ENCODE measurements at places on chromosomes 13 and 19.

DNA sequence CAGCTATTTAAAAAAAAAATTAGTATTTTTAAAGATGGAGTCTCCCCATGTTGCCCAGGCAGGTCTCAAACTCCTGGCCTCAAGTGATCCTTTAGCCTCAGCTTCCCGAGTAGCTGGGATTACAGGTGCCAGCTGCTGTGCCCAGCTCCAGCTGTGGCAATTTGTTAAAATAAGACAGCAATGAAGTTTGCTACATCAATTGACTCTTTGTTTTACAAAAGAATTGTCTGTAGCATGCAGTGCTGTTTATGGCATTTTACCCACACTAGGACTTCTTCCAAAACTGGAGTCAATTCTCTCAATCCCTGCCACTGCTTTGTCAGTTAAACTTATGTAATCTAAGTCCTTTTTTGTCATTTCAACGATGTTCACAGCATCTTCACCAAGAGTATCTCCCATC, 49.3 kb downstream of the NDFIP2 start:
- no peak for DNase-seq

- DNase-seq = peak; percentile 83
Observed at GRCh38 chr19:34733266-34733745, 737 bp upstream of the ZNF181 start.

GRCh38 chr13:95485518-95486144, 66.9 kb upstream of the CLDN10 start:
- DNase-seq = no peak

DNA sequence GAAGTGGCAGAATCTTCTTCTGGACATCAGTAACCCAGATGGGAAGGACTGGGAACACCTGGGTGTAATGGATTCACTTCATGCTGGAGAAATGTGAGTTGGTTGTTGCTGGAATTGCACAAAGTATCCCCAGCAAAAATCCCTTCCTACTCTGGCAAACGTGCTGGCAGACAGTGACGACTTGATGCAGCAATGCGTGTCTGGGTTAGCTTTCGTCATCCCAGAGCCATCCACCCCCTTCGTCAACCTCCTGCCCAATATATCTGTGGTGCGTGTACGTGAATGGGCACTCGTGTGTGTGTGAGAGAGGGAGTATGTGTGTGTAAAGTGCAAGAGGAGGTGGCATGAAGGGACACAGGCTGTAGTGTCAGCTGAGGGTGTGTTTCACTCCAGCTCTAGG, 70.9 kb downstream of the TM9SF2 start:
- no peak for DNase-seq

DNA sequence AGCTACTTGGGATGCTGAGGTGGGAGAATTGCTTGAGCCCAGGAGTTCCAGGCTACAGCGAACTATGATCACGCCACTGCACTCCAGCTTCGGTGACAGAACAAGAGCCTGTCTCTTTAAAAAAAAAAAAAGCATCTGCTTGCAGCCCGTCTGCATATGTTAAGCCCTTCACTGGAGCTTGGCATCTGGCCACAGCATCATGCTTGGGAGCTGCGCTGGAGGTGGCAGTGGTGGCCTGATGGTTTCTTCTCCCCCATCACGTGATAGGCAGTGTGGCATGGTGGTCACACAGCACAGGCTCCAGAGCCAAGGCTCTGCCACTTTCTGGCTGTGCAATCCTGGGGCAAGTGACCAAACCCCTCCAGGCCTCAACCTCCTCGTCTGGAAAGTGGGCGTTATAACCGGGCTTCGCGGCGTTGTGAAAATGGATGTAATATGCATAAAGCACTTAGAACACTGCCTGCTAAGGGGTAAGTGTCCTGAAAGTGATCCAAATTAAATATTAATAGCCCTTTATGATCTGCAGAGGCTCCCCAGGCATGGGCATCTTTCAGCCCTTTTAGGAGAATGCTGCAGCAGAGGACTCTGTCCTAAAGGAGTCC, 24.4 kb downstream of the MARK4 start:
- DNase-seq = no peak

GRCh38 chr19:58551577-58552471, 3.1 kb downstream of the CHMP2A start:
- DNase-seq = no peak

DNA sequence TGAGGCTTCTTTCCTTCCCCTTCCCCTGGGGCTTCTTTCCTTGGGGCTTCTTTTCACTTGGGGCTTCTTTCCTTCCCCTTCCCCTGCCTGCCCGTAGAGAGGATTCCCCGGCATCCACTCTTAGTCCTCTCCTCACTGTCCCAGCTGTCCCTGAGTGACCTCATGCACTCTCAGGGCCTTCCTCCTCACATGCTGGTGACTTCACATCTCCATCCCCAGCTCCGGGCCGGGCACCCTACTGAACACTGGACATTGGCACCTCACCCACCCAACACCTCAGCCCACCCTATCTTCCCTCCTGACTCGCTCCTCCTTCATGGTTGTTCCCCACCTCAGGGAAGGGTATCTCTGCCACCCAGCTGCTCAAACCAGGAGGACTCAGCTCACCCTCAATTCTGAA, 130.6 kb downstream of the STARD13 start:
- DNase-seq = no peak

DNA sequence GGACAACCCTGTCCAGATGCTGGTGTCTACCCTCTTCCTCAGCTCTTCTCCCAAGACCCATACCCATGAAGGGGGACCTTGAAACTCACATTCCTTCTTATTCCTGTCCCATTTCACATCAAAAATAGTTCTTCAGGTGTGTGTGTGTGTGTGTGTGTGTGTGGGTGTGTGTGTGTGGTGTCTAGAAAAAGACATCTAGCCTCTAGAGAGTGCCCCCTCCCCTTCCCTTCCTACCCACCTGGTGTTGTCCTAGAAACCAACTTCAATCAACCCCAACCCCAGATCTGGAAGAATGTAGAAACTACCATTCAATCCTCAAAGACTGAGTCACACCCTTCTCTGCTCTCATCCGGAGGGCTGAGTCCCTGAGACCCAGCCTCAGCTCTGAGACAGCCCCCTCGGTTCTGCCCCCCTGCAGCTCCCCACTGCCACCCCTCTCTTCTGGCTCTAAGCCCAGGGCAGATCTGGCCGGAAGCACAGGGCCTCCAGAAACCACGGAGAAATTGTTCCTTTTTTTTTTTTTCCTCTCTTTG, 3.5 kb downstream of the KCNN4 start:
- no peak for DNase-seq

DNA sequence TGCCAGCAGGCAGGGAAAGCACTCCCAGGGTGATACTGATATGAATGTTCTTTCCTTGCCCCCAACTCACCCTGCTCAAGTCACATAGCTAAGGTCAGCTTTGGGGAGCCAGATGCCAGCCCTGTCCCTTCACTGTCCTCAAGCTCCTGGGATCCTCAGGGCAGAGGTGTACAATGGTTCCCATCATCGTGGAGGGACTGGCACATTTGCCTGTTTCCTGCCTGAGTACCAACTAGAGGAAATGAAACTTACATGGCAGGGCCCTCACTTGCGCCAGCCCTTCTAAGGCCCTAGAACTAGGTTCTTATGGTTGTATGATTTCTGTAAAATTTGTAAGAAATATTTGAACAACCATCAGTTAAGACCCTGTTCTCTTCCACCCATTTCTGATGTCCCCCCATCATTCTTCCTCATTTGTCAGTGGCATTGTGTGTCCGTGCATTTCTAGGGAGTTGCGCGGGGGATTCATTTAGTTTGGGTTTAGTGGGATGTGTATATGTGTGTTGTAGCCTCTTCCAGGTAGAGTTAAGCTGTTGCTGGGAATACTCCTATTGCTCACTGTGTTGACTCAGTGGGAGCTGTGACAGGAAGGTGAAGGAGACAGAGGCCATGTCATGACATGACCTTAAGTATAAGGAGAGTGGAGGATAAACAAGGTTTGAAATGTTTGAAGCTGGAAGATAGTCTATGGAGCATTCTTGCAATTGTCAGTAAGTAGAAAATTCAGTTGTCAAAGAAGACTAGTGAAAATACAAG, 41.3 kb upstream of the RCBTB2 start:
- no peak for DNase-seq

DNA sequence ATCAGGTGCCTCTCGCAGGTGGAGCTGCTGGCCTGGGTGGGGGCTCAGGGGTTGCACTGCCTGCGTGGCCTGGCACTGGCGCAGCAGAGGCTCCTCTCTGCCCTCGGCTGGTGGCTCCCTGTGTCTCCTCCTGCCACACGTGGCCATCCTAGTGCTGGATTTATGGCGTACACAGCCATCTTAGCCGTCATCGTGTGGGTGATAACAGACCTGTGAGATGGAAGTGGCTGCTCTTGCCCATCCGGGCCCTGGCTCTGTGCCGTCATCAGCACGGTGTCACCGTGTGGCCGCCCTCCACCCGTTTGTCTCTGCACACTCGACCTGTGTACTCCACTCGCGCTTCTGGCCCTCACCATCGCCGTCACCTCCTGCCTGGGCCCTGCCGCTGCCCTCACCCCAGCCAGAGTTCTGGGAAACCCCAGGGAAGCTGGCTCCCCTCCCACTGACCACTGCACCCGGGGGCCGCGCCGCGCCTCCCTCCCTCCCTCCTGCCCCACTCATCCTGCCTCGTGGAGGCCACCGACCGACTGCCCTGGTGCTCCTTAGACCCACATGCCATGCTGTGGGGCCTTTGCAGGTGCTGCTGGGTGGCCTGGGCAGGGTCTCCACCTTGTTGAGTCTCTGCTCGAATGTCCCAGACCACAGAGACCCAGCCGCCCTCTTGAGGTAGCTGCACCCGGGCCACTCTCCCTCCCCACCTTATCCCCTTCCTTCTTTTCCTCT, 29.5 kb downstream of the TMEM255B start:
- DNase-seq = peak; percentile 75

DNA sequence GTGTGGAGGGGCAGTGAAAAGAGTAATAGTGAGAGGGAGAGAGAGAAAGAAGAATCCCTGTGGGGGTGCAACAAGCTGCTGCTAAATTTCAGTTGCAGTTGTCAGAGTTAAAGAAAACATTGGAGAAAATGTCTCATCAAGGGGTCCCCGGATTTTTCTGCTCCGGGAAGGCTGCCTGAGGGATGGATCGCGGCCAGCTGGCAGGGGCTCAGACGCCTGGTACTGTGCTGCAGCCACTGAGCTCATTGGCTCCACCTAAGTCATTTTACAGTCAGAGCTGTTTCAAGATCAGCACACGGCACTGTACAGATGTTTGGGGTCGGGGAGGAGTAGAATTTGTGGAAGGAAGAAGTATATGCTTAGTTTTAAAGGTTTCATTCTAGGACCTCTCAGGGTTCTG, 106.2 kb downstream of the SHISA2 start:
- no peak for DNase-seq

DNA sequence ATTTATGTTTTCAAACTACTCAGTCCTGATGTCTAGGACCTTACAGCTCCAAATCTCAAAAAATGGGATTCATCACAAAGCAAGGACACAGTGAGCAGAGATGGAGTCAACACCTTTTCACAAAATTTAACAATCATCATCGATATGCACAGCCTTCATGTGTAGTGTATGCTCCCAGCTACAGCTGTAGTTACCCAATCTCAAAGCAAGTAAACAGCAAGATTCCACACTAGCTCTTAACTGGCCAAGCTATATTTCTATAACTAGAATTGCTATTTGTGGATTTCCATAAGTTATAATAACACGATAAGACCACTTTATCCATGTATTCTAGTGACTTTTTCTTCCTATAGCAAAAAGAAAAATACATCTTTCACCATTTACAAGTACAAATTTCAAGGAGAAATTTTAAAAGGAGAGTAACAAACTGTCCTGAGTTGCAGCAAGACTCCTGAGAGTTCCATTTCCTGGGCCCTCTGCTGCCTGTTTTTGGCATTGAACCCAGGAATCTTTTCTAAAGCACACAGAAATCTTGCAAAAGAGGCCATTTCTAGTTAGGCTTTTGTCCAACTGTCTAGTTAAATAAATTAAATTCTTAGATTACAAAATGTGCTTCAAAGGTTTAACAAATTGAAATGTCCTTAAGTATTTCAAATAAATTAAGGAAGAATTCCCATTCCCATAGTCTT, 460.6 kb downstream of the FGF14 start:
- DNase-seq = no peak

DNA sequence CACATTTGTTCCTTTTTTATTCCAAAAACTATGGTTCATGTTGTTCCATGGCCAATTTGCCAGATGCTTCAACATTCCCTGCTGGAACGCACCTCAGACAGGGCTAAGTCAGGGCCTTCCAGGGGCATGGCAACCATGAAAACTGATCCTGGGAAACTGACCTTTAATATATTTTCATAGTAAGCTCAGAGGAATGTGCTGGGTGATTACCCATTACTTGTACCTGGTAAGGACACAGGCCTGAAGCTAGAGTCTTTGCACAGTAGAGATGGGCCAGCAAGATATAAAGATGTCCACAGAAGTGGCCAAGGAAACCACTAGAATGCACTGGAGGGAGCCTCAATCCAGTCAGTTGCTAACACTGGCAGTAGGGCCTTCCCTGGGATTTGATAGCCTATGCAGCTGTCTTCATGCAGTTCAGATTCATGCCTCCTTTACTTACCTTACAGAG, 353.1 kb downstream of the ENOX1 start:
- no peak for DNase-seq

DNA sequence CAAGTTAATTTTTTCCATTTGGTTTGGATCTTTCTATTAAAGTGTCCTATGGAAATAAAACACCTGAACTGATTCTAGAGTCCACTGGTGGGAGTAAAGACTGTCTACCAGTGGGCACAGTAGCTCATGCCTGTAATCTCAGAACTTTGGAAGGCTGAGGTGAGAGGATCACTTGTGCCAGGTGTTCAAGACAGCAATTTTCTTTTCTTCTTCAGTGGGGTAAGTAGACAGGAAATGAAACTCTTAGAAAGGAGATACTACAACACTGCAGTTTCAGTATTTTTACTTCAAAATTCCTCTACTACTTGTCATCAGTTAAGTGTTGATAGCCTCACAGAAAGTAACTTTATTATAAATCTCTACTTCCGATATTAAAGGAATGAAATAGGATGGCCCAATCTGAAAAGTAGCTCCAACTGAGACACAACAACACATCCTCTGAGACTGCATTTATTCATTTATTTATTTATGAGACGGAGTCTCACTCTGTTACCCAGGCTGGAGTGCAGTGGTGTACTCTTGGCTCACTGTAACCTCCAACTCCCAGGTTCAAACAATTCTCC, 26.3 kb downstream of the DNMT1 start:
- DNase-seq = no peak

DNA sequence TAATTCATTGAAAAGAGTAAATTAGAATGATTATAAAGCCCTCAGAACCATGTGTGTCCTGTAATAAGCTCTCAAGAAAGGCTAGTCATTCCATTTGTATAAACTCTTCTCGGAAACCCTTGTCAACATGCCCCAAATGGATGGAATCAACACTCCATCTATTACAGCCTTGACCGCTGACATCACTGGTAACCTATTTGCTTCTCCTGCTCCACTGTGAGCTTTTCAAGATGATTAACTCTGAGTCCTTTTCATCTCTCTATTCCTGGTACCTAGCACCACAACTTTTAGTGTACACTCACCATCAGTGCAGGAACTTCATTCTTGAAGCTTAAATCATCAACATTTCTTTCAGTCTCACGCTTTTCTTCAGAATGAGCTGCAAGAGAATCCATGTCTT, 612.0 kb downstream of the DCT start:
- DNase-seq = no peak

- DNase-seq = no peak
Observed at GRCh38 chr13:27607125-27607524, 13.2 kb downstream of the LNX2 start.

All from posterior cingulate gyrus (tissue), 11 donors.